ENCODE measurements at places on chromosomes 1 and 21. TPM values are rescaled to one million over a fixed set of nuclear protein-coding genes. Genes with fewer than 3 reads are reported as not detected.

DNA sequence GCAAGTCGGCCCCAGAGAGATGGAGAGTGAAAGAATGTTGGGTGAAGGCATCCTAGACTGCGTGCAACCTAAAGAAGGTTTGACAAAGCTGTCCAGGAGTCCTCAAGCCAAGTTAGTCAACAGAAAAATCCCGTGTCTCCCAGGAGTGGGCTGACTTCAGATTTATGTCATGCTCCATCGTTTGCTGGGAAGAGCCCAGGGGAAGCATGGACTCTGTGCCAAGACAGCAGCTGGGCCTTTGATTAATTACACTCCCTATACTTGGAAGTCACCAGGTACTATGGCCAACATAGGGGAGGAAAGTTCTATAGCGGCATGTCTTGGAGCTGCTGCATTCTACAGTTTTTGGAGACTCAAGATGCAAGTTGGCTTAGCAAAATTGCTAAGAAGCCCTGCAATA, 247.4 kb downstream of the KAZN start:
- DNase-seq = no peak

DNA sequence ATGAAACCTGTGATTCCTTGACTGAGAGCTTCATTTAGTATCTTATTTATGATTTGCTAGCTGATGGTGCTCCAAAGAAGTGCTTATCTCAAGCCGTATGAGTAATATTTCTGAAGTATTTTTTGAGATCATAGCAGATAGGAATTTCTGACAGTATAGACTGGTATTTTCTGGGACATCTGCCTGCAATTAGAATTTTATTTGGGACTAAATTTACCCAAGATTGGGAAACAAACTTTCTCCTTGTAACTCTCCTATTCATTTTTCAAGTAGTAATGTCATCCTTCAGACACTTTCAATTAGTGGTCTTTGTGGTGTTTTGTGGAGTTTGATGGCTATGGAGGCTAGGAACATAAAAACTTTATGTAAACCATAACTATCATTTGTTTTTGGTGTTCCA, 597.2 kb upstream of the ZP4 start:
- no peak for DNase-seq

GRCh38 chr1:193111641-193112090, 6.5 kb upstream of the GLRX2 start:
- peak; percentile 67 for DNase-seq

GRCh38 chr21:39161064-39161463, 22.2 kb downstream of the PSMG1 start:
- DNase-seq = no peak

The S100A12 gene
- total RNA-seq = not detected

DNA sequence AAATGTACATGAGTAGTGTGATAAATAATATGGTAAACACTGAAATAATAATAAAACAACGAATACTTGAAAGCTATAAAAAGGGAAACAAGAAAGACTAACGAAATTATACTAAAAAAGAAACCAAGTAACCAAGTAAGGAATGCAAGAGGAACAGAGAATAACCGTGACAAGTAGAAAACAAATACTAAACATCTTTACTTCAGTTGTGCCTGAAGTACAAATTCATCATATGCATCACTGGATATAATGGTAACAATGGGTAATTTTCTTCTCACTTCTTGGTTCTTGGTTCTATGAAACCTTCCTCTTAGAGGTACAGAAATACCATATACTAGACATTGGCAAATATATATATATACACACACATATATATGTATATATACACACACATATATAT, 1093.6 kb upstream of the B3GALT2 start:
- DNase-seq = no peak

The CHAF1B gene
- 10.3 TPM for total RNA-seq

DNA sequence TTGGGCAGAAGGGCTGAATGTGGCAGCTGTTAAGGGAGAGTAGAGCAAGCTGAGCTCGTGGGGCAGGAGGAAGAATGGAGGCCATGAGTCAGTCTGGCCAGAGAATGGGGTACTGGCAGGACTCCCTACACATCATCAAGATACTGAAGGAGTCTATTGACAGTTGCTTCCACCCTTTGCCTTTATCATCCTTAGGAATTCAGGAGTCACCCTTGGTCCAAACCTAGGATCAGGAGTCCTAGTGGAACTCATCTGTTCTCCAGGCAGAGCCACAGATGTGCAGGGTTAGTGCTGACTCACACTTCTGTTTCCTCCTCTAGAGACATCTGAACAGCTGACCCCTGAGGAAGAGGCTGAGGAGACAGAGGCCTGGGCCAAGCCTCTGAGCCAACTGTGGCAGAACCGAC, 18.7 kb upstream of the ST3GAL3 start:
- peak; percentile 92 for DNase-seq

- no peak for DNase-seq
These were observed 38.6 kb downstream of the ATP1B1 start for GRCh38 chr1:169144941-169145626.

DNA sequence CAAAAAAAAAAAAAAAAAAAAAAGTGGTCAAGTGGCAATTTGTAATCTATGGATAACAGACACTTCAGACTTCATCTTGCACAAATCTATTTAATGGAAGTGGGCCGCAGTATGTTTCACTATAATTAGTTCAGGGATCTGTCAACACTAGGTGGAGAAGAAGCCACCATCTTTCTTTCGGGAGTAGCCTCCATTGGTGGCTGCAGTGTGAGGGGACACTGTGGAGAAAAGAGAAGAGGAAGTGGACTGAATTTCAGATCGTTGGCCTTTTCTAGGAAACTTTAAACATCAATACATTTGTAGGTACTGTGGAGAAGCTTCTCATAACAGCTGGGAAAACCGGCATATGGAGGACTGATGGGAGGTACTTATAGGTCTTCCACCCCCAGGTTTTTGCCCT, 8.0 kb upstream of the ELAPOR1 start:
- no peak for DNase-seq

Measured in RPMI7951 (cell line).